ENCODE measurements at places on chromosomes 12 and 14.

DNA sequence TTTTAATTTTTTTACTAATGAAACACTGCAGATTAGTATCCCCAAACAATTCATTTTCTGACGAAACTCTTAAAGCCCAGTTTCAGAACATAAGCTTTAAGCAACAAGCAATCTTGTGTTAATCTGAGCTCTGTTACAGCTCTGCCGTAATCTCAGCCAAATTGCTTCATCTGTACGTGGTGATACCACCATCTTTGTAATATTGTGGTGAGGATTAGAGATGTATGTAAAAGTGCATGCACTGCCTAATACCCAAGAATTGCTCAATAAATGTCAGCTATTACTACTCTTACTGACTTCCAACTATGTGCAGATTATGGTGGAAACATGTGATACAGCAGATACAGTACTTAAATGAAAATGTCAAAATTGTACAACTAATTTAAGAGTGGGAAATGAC lies 1.8 kb downstream of the AKAP5 start:
- no peak for DNase-seq
- H3K27ac ChIP-seq = no peak overlapping the region
- H3K4me3 ChIP-seq = no peak overlapping the region
- no peaks in the 10 kb centered on the region for H3K27me3 ChIP-seq

DNA sequence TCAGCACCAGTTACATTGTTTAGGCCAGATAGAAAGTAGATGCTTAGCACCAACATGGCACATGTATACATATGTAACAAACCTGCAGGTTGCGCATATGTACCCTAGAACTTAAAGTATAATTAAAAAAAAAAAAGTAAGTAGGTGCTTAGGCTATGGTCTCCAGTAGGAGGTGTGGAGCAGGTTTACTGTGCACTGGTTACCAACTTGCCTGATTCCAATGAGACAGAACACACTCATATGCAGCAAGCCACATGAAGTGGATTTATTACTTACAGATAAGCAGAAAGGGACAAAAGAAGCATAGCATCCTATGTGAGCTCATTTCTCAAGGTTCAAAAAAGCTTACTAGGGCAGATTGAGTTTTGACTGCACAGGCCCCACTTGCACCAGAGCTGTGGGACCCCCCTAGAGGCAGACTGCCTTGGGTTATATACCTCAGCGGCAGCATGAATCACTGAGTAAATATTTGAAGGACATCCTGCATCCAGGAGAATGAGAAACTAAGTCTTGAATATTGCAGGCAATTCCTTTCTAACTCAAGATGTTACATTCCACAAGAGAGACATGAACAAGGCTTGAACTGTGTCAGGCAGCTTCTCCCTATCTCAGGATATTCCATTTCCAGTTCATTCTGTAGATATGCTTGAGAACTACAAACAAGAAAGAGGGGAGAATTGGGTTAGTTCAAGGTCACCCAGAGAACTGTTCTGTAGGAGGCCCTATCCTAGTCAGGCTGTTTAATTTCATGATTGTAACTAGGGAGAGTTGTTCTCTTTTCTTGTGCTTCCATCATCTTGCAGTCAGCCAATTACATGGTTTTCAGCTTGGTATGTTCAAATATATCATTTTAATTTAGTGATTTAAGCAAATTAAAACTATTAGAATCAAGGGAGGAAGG lies 30.1 kb downstream of the LRFN5 start:
- no peaks in the 10 kb centered on the region for H3K27me3 ChIP-seq
- H3K36me3 ChIP-seq = no peaks in the 10 kb centered on the region
- no peak for DNase-seq
- no peak overlapping the region for H3K4me3 ChIP-seq
- H3K27ac ChIP-seq = no peak overlapping the region
- H3K4me1 ChIP-seq = no peaks in the 10 kb centered on the region

GRCh38 chr12:50024805-50025186 lies 498 bp downstream of the RACGAP1 start:
- peak overlapping the region; percentile 98 for H3K27ac ChIP-seq
- H3K36me3 ChIP-seq = no peaks in the 10 kb centered on the region
- peak overlapping the region; percentile 96 for H3K4me3 ChIP-seq
- H3K27me3 ChIP-seq = no peaks in the 10 kb centered on the region
- DNase-seq = no peak
- H3K4me1 ChIP-seq = peaks cover 15% of the 10 kb centered on the region

GRCh38 chr14:96038558-96038919 lies 623 bp upstream of the C14orf132 start:
- H3K36me3 ChIP-seq = no peaks in the 10 kb centered on the region
- H3K4me3 ChIP-seq = peak overlapping the region; percentile 71
- H3K27ac ChIP-seq = no peak overlapping the region
- peaks cover 19% of the 10 kb centered on the region for H3K4me1 ChIP-seq
- peaks cover 33% of the 10 kb centered on the region for H3K27me3 ChIP-seq

- peak overlapping the region; percentile 24 for H3K4me3 ChIP-seq
- DNase-seq = no peak
- no peaks in the 10 kb centered on the region for H3K27me3 ChIP-seq
- peaks cover 32% of the 10 kb centered on the region for H3K36me3 ChIP-seq
- H3K4me1 ChIP-seq = peaks cover 62% of the 10 kb centered on the region
Measured at GRCh38 chr12:52899338-52900035, 5.4 kb downstream of the KRT8 start.

DNA sequence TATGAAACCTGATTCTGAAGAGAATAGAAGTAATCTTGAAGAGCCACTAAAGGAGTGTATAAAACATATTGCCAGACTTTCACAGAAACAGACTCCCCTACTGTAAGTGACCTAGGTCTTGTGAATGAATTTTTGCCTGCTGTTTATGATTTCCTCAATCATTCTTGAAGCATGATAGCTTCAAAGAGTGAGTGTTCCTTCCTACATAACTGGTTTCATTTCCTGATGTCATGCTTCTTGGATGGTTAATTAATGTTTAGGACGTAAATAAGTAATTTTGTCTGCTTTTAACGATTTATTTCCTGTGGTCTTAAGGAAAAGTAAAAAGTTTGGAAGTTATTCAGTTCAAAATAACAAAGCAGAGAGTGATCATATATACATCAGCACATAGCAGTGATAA lies 129.8 kb downstream of the PIK3C2G start:
- DNase-seq = no peak
- H3K4me1 ChIP-seq = peaks cover 18% of the 10 kb centered on the region
- H3K4me3 ChIP-seq = no peak overlapping the region
- no peak overlapping the region for H3K27ac ChIP-seq

DNA sequence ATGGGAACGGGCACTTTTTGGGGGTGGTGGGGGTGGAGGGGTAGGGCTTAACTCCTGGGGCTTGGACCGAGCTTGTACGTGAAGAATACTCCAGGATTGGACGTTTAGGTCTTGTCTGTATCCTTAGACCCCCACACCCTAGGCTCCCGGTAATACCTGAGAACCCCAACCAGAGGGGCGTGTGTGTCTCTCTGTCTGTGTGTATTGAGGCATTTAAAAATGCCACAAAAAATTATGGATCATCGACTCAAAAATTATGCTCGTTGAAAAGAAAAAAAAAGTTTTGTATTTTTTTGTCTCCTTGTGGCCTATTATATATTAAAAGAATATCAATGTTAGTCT lies 459 bp downstream of the PPFIBP1 start:
- no peak for DNase-seq
- H3K36me3 ChIP-seq = no peaks in the 10 kb centered on the region
- H3K27ac ChIP-seq = peak overlapping the region; percentile 91

GRCh38 chr14:104797115-104798044 lies 1.8 kb upstream of the AKT1 start:
- H3K27ac ChIP-seq = no peak overlapping the region
- peak overlapping the region; percentile 68 for H3K4me3 ChIP-seq
- peaks cover 43% of the 10 kb centered on the region for H3K4me1 ChIP-seq
- peaks cover 12% of the 10 kb centered on the region for H3K27me3 ChIP-seq

DNA sequence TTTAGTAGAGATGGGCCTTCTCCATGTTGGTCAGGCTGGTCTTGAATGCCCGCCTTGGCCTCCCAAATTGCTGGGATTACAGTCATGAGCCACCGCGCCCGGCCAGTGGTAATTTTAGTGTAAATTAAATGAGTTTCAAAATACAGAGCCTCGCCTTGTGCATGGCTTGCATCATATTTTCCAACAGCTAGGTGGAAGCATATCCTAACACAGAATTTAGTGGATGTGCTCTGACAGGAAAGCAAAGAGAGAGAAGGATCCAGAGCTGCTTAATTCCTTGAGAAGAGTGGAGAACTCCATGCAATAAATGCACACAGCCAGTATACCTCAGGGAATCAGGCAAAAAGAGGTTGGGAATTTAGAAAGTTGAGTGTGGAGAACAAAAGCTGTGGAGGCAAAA lies 2.5 kb downstream of the OR6C2 start:
- H3K27me3 ChIP-seq = peaks cover 9% of the 10 kb centered on the region
- H3K27ac ChIP-seq = no peak overlapping the region
- H3K4me3 ChIP-seq = no peak overlapping the region
- DNase-seq = no peak

- DNase-seq = no peak
- H3K27me3 ChIP-seq = no peaks in the 10 kb centered on the region
- peaks cover 40% of the 10 kb centered on the region for H3K36me3 ChIP-seq
- H3K27ac ChIP-seq = peak overlapping the region; percentile 94
- peaks cover 14% of the 10 kb centered on the region for H3K4me1 ChIP-seq
Measured at GRCh38 chr12:106238146-106238545, 9.7 kb downstream of the CKAP4 start.

DNA sequence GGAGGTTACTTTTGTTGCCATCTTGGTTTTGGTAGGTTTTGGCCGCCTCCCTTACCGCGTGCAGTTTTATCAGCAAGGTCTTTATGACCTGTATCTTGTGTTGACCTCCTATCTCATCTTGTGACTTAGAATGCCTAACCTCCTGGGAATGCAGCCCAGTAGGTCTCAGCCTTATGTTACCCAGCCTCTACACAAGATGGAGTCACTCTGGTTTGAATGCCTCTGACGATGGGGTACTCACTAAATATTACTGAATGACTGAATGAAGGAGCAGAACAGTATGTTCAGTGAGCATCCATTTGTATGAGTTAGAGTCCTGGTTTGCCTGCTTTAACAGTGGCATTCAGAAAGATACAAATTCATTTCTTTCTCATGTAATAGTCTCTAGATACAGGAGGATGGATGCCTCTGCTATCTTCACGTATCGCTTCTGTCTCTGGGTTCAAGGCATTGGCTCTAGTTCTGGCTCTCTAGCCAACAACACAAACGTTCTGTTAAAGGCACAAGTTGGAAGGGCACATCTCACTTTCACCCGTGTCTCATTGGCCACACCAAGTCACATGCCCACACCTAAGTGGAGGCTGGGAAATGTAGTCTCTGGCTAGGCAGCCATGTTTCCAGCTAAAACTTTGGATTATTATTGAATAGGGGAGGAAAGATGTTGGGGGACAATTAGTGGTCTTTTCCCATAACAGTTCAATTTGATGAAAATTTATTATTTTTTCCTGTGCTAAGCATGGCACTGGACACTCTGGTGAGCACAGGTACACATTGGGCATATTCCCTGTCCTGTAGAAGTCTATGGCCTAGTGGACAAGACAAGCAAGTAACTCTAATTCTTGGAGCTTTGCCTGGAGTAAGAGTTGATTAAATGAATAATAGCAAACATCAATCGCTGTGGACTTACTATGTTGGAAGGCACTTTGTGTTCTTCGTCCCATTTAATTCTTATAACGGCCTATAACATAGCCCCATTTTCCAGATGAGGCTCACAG lies 75.2 kb upstream of the RPH3A start:
- peaks cover 19% of the 10 kb centered on the region for H3K27me3 ChIP-seq
- no peak for DNase-seq
- H3K4me1 ChIP-seq = no peaks in the 10 kb centered on the region
- H3K36me3 ChIP-seq = no peaks in the 10 kb centered on the region

DNA sequence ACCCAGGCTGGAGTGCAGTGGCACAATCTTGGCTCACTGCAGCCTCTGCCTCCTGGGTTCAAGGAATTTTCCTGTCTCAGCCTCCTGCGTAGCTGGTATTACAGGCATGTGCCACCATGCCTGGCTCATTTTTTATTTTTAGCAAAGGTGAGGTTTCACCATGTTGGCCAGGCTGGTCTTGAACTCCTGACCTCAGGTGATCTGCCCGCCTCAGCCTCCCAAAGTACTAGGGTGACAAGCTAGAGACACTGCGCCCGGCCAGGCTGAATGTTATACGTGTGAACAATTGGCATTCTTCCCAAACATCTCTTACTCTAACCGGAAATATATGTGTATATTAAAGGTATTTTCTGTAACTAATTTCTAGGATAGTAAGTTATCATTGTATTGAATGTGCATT lies 13.2 kb upstream of the LIMA1 start:
- no peak for DNase-seq
- H3K4me3 ChIP-seq = no peak overlapping the region
- H3K27ac ChIP-seq = no peak overlapping the region
- peaks cover 2% of the 10 kb centered on the region for H3K4me1 ChIP-seq
- H3K36me3 ChIP-seq = peaks cover 6% of the 10 kb centered on the region

DNA sequence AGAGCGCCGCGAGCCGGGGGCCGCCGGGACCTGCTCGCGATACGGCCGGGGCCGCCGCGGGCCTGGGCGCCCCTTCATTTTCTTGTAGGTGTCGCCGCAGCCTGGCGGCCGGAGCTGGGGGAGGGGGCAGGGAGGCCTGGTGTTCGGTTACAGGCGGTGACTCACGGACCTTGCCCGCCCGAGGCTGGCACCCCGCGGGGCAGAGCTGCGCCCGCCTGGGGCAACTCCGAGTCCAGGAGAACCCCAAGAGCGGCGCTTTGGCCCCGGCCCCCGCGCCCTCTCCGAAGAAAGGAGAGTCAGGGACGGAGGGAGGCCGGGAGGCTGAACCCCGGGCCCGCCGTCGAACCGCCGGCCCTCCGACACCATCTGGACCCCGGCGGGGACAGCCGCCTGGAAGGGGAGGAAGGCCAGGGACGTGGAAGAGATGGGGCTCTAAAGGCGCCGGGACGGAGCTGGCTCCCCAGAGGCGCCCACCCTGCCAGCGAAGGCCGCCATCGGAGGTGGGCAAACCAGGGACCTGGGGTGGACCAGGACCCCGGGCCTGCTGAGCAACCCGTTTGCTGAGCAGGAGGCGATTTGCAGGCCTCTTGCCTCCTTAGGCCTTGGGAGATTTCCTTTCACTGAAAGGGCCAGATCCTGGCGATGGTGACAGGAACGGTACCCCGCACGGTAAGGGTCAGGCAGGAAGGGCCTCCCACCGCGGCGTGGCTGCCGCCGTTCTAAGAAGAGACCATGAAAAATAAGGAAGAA lies 843 bp upstream of the NUAK1 start:
- H3K36me3 ChIP-seq = peaks cover 2% of the 10 kb centered on the region
- H3K27ac ChIP-seq = peak overlapping the region; percentile 93
- H3K4me3 ChIP-seq = peak overlapping the region; percentile 71
- no peaks in the 10 kb centered on the region for H3K27me3 ChIP-seq
- peak; percentile 73 for DNase-seq
- peaks cover 73% of the 10 kb centered on the region for H3K4me1 ChIP-seq

All from mesothelial cell of epicardium (in vitro differentiated cells).